ENCODE measurements at places on chromosomes 3 and 15. TPM values are rescaled to one million over a fixed set of nuclear protein-coding genes. Genes with fewer than 3 reads are reported as not detected.

DNA sequence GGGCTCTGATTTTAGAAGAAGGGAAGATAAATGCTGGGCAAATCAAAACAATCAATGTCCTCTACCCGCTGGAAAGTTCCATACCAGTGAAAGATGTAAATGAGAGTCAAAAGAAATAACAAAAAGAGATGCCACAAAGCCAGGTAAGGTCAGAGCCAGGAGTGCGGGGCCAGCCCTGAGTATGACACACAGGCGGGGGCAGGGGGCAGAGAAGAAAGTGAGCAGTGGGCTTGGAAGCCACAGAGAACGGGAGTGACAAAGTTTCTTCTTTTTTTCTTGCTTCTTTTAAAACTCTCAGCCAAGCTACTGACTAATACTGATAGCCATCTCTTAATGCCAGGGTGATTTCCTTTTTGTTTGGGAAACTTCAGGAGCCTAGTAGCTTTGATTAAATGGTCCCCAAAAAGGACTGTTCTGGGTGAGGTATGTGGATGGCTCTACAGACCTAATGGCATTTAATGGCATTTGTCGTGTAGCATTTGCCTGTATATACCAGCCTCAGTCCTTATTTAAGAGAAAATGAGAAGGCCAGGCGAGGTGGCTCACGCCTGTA, 23.1 kb upstream of the TSEN2 start:
- no peaks in the 10 kb centered on the region for H3K27me3 ChIP-seq
- no peaks in the 10 kb centered on the region for H3K36me3 ChIP-seq
- H3K4me3 ChIP-seq, result no peak overlapping the region
- no peak for DNase-seq
- H3K27ac ChIP-seq, result no peak overlapping the region

GRCh38 chr3:186826976-186827857, 15.3 kb upstream of the ADIPOQ start:
- H3K4me3 ChIP-seq, result peak overlapping the region; percentile 53
- H3K27me3 ChIP-seq, result peaks cover 44% of the 10 kb centered on the region
- peak; percentile 99 for DNase-seq
- H3K4me1 ChIP-seq, result 0 out of 2 replicates have a peak, but pooled peaks cover 5% of the 10 kb centered on the region
- no peak overlapping the region for H3K27ac ChIP-seq

DNA sequence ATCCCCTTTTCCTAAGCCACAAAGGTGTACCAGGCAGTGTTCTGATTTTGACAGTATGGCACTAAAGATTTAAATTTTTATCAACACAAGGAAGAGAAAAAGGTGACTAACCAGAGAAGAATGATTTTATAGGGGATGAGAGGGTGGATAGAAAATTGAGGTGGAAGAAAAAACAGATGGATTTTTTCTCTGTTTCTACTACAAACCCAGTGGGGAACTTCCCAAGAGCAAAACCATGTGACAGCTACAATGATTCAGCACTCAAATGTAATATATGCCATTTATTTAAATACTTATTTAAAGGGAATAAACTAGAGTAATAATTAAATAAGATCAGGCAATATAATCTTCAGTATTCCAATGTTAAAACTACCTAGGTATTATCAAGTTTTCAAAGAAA, 11.1 kb downstream of the DCUN1D1 start:
- no peaks in the 10 kb centered on the region for H3K27me3 ChIP-seq
- no peaks in the 10 kb centered on the region for H3K36me3 ChIP-seq
- H3K27ac ChIP-seq, result peak overlapping the region; percentile 58

DNA sequence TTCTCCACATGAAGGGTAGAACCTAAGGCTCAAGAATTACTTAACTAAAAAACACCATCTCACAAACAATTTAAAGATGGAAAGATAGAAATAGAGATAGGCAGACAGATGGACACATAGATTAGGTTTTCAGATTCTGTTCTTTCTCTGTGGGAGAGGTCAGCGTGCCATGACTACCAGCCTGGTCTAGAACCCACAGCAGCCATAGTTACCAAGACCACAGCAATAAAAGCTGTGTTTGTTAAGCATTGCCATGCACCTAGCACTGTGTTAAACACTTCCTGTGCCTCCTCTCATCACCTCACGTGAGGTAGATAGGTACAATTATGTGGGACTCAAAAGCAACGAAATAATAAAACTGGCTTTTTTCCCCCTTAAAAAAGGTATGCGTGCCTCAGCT, 83.1 kb upstream of the TSEN2 start:
- no peak overlapping the region for H3K27ac ChIP-seq
- peaks cover 8% of the 10 kb centered on the region for H3K4me1 ChIP-seq
- H3K4me3 ChIP-seq, result no peak overlapping the region

DNA sequence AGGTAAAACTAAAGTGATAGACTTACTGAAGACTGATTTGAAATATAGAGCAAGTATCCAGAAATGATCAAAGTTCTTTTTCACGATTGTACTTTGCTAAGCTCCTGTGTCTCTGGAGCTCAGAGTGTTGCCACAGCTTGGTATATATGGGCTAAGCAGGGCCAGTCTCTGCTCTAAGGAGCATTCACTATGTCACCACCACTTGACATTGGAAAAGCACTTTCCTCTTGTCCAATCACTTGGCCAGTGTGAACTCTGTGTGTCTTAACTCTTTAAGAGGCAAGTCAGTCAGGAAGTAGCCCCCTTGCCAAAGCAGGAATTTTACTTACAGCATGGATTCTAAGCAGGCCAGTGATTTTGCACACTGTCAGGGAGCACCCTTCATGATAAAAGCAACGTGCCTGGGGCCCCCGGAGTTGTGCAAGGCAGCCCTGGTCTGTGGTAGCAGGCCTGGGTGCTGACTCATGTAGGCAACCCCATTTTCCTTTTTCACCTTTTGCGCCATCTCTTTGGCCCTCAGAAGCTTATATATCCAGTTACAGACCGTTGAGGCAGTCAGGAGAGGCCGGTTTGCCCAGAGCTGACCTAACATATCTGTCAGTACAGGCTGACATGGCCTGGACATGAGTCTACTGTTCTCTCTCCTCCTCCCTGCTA, 73.0 kb downstream of the HCN4 start:
- H3K27me3 ChIP-seq, result no peaks in the 10 kb centered on the region
- no peak overlapping the region for H3K4me3 ChIP-seq
- peaks cover 1% of the 10 kb centered on the region for H3K36me3 ChIP-seq
- no peak for DNase-seq
- H3K4me1 ChIP-seq, result no peaks in the 10 kb centered on the region

The TRMT10C gene
- 13.7 TPM for polyA plus RNA-seq

The HESX1 gene
- 1.2 TPM for polyA plus RNA-seq
